A549 treated with DMSO at 1 μM for 4 hours (cell line): ENCODE measurements at places on chromosomes 2 and 18. TPM values are rescaled to one million over a fixed set of nuclear protein-coding genes. Genes with fewer than 3 reads are reported as not detected.

LIMS2 gene
- total RNA-seq = 4.5 to 6.0 TPM (median 5.1 TPM) in 5 replicates

NFATC1 gene
- total RNA-seq = 5.4 to 7.0 TPM (median 6.3 TPM) in 5 replicates

CYRIA gene
- 0.14 to 0.23 TPM (median 0.22 TPM) in 5 replicates for total RNA-seq

ZNF892 gene
- 0.23 to 0.93 TPM (median 0.56 TPM) in 5 replicates for total RNA-seq

NMS gene
- not detected in 5 replicates for total RNA-seq

DOK6 gene
- not detected in 5 replicates for total RNA-seq
